ENCODE measurements at places on chromosomes 2 and 18. TPM values are rescaled to one million over a fixed set of nuclear protein-coding genes. Genes with fewer than 3 reads are reported as not detected.

Gene MYOM1
- total RNA-seq = 0.82 TPM

Gene NYAP2
- total RNA-seq = 0.06 TPM

GRCh38 chr2:171347591-171348032, 86.2 kb downstream of the METTL8 start:
- DNase-seq = no peak

DNA sequence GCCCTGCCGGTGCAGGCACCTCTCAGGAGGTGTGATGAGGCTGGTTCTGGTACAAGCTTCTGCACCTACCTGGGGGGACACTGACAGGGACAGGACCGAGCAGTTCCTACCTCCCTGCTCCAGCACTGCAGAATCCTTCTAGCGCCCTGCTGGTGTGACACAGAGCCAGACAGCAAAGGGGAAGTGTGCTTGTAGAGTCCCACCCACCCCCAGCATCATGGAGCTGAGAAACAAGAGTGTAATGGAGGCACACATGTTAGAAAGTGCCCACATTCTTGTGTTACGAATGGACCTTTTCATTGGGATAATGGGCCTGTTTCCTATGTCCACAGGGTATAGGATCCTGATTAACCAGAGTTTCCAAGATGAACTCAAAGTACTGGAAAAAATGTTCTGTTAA, 38.3 kb downstream of the OXER1 start:
- DNase-seq = no peak

DNA sequence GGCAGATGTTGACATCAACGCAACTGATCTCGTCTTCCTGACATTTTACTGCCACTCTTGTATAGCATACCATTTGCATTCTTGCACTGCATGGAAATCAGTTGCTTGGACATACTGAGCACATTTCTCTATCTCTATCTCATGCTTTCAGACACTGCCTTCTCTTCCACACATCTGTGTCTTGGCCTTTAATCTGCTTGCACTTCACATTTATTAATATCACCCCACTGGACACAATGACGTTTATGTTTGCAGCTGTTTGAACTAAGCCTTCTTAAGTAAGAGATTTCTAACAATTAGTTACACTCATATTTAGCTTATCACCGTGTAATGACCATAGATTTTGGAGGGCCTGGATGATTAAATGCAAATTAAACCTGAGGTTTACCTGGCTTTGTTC, 229.8 kb upstream of the CDH19 start:
- DNase-seq = no peak

All from activated naive CD8-positive, alpha-beta T cell treated with anti-CD3 and anti-CD28 coated beads for 36 hours (primary cell).